HL-60 (cell line): ENCODE measurements at places on chromosomes 1 and 21.

GRCh38 chr1:182431278-182431677 lies 18.7 kb upstream of the RGSL1 start:
- no peak for DNase-seq

GRCh38 chr21:42358261-42358660 lies 7.5 kb upstream of the TFF2 start:
- no peak for DNase-seq

- DNase-seq: no peak
These were observed 31.0 kb upstream of the PLEKHO1 start for GRCh38 chr1:150118716-150119115.

GRCh38 chr1:43883321-43883720 lies 50.3 kb upstream of the ARTN start:
- DNase-seq: peak; percentile 21

- DNase-seq: no peak
These were observed 202.0 kb downstream of the USH2A start for GRCh38 chr1:216221260-216221700.

GRCh38 chr1:1959840-1960479 lies 40.9 kb upstream of the TMEM52 start:
- peak; percentile 79 for DNase-seq

GRCh38 chr1:235074523-235075047 lies 54.1 kb downstream of the TOMM20 start:
- DNase-seq: no peak

GRCh38 chr1:246951413-246951812 lies 19.7 kb upstream of the AHCTF1 start:
- DNase-seq: no peak

- DNase-seq: no peak
These were observed 18.8 kb upstream of the GRIK1 start for GRCh38 chr21:29958551-29958950.

DNA sequence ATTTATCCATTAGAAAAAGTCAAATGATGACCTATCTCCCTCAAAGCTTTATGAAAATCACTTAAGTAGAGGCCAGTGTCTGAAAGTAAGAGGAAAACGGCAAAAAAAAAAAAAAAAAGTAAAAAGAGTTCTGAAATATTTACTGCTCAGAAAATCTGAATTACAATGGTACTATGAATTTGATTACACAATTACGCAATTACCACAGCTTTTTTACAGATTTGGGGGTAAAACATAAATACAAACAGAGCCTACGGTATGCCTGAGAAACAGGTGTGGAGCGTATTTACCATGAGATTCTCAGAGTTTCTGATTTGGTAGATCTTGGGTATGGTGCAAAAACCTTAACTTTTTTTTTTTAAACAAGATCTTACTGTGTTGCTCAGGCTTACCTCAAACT lies 15.9 kb upstream of the FBXO28 start:
- no peak for DNase-seq

- no peak for DNase-seq
These were observed 33.4 kb upstream of the NTPCR start for GRCh38 chr1:232917053-232917452.

DNA sequence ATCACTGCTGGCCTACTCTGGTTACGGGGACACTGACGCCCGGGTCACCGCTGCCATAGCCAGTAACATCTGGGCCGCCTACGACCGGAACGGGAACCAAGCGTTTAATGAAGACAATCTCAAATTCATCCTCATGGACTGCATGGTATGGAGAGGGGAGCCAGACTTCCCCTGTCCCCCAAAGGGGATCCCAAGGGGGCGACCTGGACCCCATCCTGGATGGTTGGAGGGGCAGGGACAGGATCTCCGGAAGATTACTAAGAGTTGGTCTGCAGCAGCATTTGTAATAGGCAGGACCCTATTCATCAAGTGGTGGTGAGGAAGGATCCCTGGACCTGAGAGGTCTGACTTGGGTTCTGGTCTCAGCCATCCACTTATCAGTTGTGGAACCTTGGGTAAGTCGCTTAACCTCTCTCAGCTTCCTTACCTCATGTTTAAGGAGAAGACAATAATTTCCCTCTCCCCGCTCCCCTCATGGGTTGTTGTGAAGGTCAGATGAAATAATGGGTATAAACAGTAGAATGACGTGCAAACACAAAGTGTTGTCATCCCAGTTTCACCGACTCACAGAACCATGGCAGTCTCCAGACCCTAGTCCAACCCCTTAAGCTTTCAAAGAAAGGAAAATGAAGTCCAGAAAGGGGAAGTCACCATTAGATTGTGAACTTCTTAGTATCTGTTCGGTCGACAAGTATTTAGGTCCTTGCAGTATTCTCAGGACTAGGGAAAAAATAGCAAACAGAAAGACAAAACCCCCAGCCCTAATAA lies 883 bp downstream of the LAMTOR2 start:
- peak; percentile 59 for DNase-seq

DNA sequence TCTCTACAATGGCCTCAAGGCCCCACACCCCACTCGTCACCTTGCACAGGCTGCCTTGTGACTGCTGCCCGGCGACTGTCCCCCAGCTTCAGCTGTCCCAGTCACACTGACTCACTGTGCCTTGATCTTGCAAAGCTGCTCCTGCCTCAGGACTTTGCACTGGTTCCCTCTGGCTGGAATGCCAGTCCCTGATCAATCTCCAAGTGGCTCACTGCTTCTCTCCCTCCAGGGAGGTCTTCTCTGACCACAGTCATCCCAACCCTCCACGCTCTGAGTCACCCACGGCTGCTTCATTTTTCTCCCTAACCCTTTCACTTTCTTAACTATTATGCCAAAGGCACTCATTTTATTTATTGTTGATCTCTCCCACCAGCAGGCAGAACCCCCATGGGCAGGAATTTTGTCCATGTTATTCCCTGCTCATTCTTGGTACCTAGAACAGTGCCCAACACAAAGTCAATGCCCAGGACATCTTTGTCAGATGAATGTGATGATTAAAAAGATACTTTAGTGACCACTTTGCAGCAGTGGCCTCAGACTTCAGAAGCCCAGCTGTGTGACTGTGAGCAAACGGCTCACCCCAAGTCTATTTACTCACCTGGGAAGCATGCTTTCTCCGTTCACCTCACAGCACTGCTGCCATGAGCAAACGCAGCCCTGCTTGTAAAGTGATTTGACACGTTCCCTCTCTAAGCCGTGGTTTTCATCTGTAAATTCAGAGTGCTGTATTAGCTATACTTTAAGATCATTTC lies 53.4 kb downstream of the ZBTB18 start:
- no peak for DNase-seq

DNA sequence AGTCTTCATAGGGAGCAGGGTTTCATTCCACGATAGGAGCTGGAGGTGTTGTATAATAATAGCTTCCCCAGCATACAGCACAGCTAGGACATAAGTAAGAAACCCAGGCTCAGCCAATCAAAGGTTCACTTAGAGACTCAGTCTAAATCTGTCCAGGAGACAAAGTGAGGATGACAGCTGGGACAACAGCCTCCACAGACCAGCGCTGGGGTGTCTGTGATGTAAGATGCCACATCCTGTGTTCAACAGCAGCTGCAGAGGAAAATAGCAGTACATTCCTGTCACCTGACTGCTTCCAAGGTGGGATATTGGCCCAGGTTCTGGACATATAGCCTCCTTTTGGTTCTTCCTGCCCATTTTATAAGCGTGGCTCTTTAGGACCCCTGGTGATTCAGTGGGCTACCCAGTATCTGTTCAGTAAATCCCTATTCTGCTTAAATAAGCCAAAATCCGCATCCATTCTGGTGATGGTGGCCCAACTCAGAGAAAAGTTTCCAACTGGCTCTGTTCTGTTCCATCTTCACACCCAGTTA lies 176.8 kb upstream of the SYT6 start:
- no peak for DNase-seq

DNA sequence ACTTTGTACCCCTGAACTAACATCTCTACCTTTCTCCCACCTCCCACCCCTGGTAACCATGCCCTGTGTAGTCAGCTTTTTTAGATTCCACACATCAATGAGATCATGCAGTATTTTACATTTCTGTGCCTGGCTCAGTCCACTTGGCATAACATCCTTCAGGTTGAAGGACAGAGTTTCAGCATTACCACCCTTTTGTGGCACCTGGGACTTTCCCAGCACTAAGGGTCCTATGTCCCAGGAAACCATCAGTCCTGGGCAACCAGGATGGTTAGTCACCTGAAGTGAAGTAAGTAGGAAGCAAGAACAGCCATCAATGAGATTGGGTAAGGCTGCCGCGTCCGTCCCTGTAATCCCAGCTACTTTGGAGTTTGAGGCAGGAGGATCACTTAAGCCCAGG lies 370.6 kb downstream of the SIPA1L2 start:
- no peak for DNase-seq

DNA sequence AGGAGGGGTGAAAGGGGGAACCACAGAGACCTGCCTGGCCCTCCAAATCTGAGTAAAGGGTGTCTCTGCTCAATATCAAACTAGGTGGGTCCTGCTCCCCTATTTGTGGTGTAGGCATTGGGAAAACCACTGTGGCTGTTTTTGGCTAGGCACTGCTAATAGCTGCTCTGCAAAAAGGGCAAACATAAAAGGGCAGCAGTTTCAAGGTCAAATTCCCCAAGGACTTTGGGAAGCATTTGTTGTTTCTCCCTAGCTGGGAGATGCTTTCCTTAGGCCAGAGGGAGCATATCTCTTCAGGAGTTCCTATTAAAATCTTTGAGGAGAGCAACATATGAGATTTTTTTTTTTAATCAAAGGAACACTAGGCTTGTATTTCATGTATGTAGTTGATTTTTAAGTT lies 2.4 kb downstream of the C1orf162 start:
- no peak for DNase-seq

GRCh38 chr1:103087256-103087655 lies 21.1 kb downstream of the COL11A1 start:
- DNase-seq: no peak

GRCh38 chr1:180428782-180429695 lies 73.3 kb downstream of the ACBD6 start:
- peak; percentile 12 for DNase-seq

GRCh38 chr1:204730826-204731459 lies 45.4 kb upstream of the LRRN2 start:
- no peak for DNase-seq
